ENCODE measurements at places on chromosomes 4 and X.

- DNase-seq, result peak; percentile 80
Observed at GRCh38 chr4:55321707-55322264, 24.3 kb upstream of the SRD5A3 start.

GRCh38 chr4:174847801-174848427, 18.9 kb upstream of the GLRA3 start:
- DNase-seq, result no peak

- no peak for DNase-seq
Observed at GRCh38 chrX:115332832-115333231, 43.3 kb downstream of the LUZP4 start.

DNA sequence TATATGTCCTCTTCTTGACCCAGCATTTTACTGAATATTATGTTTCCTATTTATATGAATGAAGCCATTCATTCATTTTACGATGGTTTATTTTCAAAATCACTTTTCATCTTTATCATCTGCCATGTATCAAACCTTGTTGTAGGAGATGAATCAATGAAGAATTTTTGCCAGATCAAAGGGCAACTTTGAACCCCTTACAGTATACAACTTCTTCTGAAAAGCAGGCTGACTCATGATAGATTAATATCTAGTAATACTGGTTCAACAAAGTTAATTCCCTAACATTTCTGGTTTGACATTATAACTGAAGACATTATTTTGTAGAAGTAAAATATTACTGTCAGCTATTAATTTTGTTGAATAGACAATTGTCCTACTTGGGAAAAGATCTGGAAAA, 226.0 kb downstream of the RPA4 start:
- DNase-seq, result no peak

GRCh38 chr4:75069493-75070074, 136.7 kb downstream of the PARM1 start:
- DNase-seq, result no peak

- DNase-seq, result no peak
Observed at GRCh38 chr4:113131136-113131535, 81.7 kb downstream of the ANK2 start.

DNA sequence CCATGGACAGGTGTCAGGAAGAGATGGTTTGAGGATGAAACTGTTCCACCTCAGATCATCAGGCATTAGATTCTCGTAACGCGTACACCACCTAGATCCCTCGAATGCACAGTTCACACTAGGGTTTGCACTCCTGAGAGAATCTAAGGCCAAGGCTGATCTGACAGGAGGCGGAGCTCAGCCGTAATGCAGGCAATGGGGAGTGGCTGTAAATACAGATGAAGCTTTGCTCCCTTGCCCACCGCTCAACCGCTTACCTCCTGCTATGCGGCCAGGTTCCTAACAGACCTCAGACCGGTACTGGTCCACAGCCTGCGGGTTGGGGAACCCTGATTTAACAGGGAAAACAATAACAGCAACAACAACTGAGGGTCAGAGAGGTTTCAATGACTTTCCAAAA, 2.0 kb upstream of the TEC start:
- DNase-seq, result no peak

GRCh38 chr4:183438458-183439113, 5.8 kb upstream of the CDKN2AIP start:
- no peak for DNase-seq

GRCh38 chr4:122171323-122171722, 19.2 kb downstream of the BLTP1 start:
- DNase-seq, result no peak

DNA sequence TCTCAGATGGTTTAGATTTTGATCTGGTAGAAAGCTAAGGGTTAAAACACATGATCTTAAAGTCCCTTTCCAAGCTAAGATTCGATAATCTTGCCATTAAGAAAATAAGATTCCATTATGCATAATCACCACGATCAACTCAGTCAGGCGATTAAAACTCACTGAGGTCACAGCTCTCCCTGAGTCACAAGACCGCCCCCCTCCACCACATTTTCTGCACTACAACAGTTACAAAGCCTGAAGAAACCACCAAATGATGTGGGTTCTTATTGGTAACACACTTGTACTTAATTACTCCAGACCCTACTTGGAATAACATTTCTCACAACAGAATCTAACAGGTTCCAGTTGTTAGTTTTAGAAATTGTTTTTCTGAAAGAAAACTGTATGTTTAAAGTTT, 62.8 kb downstream of the SH3KBP1 start:
- no peak for DNase-seq

DNA sequence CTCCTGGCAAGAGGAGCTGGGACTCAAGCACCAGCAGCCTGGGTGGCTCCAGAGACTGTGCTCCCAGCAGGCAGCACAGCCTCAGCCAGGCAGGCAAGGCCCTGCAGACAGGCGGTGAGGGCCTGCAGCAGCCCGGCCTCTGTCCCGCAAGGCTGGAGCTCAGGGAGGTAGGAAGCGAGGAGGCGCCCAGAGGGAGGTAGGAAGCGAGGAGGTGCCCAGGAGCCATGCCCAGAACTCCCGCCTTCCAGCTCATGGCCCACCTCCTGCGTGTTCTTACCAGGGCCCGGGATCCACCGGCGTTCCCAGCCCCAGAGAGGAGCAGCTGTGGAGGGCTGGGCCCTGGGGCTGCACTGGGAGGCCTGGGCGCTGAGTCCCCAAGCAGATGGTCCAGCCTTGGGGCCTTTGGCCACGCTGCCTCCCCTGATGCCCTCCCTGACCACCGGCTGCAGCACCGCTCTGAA, 133.1 kb downstream of the HMX1 start:
- no peak for DNase-seq

DNA sequence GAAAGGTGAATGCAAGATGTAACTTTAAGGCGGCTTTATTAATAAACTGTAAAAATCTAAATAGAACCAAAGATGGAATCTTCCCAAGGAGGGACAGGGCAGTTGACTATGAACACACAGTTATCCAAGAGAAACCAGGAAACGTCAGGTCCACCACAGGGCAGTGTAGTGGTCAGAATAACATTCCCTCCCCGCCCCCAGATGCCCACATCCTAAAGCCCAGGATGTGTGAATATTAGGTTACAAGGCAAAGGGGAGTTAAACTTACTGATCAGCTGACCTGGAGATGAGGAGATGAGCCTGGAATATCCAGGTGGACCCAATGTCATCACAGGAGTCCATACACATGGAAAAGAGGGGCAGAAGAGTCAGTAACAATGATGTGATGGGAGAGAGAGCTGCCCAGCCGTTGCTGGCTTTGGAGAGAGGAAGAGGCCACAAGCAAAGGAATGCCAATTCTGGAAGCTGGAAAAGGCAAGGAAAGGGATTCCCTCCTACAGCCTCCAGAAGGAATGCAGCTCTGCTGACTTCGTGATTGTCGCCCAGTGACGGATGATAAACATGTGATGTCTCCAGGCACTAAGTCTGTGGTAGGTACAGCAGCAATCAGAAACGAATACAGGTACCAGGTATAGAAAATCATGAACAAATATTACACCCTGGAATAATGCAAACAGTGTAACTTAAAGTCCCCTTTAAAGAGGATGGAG, 5.2 kb downstream of the SH3KBP1 start:
- DNase-seq, result no peak

DNA sequence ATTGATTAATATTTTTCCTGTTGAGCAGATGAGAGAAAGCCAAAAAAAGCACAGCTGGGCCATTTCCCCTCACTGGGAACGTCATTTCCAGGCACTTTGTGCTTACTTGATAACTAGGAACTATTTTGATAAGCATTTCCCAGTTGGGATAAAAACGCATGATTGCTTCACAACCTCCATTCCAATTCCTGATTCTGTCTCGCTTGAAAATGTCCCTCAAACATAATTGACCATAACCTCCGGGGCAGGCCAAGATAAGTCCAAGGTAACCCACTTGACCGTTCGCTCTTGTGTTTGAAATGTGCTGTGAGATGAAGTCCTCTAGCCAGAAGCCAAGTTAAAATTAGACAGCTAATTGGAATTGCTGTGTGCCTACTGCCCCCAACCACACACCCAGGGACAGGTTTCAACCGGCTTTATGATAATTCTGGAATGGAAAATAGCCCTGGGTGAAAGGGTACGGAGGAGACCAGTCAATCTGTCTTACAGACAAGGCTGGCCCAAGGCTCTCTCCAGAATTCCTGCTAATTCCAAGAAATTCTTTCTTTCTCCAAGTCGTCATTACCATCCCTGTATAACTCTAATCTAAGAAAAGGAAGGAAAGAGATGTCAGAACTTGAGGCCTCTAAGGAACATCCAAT, 137.1 kb downstream of the MID1 start:
- DNase-seq, result no peak

DNA sequence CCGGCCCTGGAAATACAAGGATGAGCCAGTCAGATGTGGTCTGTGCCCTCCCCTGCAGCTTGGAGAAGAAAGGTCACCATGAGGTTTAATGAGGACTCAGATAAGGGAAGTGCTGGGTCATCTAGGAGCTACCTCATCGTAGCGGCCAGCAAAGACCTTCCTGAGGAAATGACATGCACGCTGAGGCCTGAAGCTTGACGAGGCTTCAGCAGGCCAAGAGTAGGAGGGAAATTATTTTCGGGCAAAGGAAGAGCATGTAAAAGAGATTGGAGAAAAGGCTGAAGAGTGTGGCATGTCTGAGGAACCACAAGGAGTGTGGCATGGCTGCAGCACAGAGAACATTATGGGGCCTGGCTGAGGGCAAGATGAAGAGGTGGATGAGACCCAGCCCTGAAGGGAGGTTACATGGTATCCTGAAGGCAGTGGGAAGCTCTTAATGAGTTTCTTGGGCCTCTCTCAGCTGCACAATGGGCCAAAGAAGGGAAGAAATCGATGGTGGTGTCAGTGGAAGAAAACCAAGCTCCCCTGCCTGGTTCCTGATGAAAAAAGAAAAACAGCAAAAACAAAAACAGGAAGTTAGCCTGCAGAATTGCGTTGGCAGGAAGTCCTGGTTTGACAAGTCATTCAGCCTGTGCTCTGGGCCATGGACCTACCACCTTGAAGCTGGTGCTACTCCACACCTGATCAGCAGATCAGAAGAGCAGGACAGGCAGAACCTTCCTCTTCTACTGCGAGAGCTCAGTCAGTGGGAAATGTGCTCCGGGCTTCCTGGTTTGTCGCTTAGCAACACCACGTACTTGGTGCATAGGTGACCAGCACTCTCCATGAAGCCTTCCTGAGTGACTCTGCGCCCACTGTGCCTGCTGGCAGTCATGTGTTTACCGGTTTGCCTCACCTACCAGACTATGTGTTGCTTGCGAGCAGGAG, 134.5 kb upstream of the KLF3 start:
- peak; percentile 45 for DNase-seq

- DNase-seq, result no peak
Observed at GRCh38 chr4:164700471-164700870, 53.5 kb upstream of the SMIM31 start.

DNA sequence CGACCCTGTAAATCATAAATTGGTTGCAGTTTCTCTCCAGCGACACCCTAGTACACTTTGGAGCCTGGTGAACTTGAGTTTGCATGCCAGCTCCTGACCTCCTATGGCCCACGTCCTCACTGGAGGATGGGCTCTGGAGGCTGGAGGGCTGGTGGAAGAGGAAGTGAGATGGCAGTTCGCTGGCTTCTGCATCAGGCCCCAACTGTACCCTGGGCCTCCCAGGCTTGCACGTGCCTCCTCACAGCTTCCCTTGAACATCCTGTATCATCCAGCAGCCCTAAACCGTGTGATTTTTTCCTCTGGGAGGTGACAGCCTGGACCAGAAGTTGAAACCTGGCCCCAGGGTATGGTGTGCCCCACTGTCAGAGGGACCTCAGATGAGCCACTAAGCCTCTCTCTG, 78.5 kb downstream of the HTRA3 start:
- DNase-seq, result no peak

DNA sequence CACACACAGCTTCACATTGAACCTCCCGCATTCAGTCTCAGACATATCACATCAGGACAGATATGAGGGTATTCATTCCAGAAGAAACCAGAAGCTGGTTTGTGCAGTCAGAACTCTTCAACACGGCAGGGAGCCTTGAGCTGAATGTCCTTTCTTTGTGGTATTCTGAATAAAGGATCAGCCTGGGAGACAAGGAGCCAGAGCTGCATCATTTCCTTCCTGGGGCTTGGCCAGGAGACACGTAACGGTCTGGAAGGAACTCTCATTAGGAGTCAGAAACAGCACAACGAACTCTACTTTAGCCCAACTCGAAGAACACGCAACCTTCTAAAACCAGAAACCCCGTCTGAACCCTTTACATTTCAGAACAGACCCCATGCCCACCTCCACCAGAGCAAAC, 46.4 kb downstream of the KDR start:
- DNase-seq, result no peak

DNA sequence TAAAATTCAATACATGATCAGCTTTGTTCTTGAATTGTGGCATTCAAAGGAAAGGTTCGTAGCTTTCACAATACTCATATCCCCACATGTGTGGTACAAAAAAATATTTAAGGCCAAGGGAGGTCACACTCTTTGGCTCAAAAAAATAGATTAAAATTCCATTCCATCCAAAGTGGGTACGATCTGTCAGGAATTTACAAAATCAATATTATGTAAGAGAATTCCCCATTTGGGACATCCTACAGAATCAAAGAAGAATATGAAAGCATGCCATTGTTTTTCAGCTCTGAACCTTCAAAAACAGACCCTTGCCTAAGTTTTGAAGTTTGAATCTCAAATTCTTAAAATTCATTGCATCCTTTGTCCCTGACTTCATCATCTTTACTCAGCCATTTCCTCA, 85.8 kb downstream of the MID1 start:
- DNase-seq, result no peak

- no peak for DNase-seq
Observed at GRCh38 chr4:134777606-134778005, 576.0 kb upstream of the PABPC4L start.

GRCh38 chr4:121041307-121042090, 30.8 kb downstream of the NDNF start:
- DNase-seq, result peak; percentile 15

- no peak for DNase-seq
Observed at GRCh38 chrX:149298111-149298510, 207.0 kb downstream of the IDS start.

- no peak for DNase-seq
Observed at GRCh38 chr4:81424816-81425755, 46.6 kb downstream of the RASGEF1B start.

GRCh38 chrX:136825771-136826170, 45.0 kb upstream of the ARHGEF6 start:
- DNase-seq, result no peak

GRCh38 chr4:48461000-48461399, 22.1 kb upstream of the SLC10A4 start:
- DNase-seq, result no peak

GRCh38 chr4:176309046-176309445, 10.7 kb upstream of the SPCS3 start:
- DNase-seq, result no peak

DNA sequence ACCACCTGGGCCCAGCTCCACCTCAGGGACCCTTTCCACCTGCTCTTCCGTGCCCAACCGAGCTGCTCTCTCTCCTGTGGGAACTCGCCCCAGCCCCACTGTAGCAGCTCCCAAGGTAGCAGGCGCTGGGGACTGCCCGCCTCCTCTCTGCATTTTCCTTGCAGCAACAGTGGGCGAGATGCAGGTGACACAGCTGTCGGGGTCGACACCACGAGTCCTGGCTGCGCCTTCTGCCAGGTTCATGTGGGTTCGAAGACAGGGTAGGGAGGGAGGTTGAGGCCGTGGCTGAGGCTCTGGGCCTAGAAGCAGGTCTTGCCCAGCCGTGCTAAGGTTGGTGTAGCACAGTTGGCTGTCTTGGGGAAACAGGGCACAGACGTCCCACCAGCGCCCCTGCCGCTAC, 245.2 kb upstream of the FSTL5 start:
- DNase-seq, result no peak

- no peak for DNase-seq
Observed at GRCh38 chr4:88308587-88308986, 24.2 kb upstream of the PPM1K start.

- no peak for DNase-seq
Observed at GRCh38 chr4:10747186-10747585, 62.6 kb upstream of the CLNK start.
